ENCODE measurements at places on chromosomes 5 and 9. TPM values are rescaled to one million over a fixed set of nuclear protein-coding genes. Genes with fewer than 3 reads are reported as not detected.

GRCh38 chr5:175275097-175275496 lies 168.9 kb downstream of the DRD1 start:
- DNase-seq: no peak

The ENC1 gene
- polyA plus RNA-seq: 14.5 TPM

GRCh38 chr9:34190996-34191892 lies 12.4 kb downstream of the UBAP1 start:
- no peak for DNase-seq

The FOXI1 gene
- polyA plus RNA-seq: not detected

DNA sequence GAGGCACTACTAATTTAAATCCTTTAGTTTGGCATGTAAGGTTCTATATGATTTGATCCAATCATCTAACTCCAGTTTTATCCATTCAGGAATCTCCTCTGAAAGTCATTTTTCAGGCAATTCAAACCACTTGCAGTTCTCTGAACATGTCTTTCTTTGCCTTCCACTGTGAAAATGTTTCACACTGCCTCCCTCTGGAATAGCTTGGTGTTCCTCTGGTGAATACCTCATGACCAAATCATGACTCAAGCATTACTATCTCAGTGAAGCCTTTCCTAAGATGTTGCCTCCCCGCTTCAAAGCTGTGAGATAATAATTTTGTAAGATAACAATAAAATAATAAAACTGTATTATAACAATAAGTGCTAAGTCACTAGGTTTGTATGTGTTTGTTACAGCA lies 981.1 kb downstream of the DTWD2 start:
- DNase-seq: peak; percentile 26

DNA sequence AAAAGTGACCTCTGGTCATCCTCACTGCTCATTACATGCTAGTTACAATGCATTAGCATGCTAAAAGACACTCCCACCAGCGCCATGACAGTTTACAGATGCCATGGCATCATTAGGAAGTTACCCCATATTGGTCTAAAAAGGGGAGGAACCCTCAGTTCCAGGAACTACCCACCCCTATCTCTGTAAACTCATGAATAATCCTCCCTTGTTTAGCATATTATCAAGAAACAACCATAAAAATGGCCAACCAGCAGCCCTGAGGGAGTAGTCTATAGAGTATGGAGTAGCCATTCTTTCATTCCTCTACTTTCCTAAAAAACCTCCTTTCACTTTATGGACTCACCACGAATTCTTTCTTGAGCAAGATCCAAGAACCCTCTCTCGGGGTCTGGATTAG lies 89.4 kb downstream of the ATPSCKMT start:
- DNase-seq: no peak

The GNAQ gene
- polyA plus RNA-seq: 10.0 TPM

- no peak for DNase-seq
Observed at GRCh38 chr5:170570476-170570875, 66.7 kb downstream of the KCNIP1 start.

DNA sequence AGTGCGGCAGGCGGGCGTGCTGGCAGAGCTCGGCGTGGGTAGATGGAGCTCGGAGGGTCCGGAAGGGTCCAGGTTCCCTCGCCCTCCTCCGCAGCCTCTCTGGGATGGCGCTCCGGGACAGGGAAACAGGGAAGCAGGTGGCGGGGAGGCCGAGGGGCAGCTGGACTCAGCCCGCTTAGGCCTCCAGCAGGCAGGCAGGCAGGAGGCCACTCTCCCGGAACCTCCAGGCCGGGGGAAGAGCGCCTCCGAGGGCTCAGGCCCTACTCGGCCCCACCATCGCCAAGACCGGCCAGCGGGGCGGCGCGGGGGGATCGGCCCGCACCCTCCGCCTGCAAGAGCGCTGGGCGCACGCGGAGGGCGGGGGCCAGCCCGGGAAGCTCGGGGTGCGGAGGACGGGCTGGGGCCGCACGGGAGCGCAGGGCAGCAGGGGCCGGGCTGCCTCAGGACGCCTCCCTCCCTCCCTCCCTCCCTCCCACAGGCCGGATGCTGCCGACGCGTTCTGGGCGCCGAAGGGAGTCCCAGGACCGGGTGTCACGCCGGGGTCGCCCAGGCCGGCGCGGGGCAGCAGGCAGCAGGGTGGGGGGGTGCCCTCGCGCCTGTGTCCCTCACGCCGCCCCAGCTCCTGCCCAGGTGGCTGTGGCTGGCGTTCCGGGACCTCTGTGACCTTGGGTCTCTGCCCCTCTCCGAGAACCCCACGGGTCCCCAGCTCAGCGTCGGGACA lies 977 bp downstream of the MGAT4B start:
- DNase-seq: no peak

GRCh38 chr5:32465076-32465475 lies 20.5 kb upstream of the ZFR start:
- no peak for DNase-seq

- DNase-seq: no peak
Observed at GRCh38 chr9:83444110-83444509, 94.1 kb downstream of the FRMD3 start.

- peak; percentile 68 for DNase-seq
Observed at GRCh38 chr9:30075451-30076199, 2308.8 kb upstream of the ACO1 start.

GRCh38 chr5:94240993-94241651 lies 377.3 kb downstream of the KIAA0825 start:
- DNase-seq: peak; percentile 65
